Panc1 (cell line): ENCODE measurements at places on chromosomes 5 and 9.

DNA sequence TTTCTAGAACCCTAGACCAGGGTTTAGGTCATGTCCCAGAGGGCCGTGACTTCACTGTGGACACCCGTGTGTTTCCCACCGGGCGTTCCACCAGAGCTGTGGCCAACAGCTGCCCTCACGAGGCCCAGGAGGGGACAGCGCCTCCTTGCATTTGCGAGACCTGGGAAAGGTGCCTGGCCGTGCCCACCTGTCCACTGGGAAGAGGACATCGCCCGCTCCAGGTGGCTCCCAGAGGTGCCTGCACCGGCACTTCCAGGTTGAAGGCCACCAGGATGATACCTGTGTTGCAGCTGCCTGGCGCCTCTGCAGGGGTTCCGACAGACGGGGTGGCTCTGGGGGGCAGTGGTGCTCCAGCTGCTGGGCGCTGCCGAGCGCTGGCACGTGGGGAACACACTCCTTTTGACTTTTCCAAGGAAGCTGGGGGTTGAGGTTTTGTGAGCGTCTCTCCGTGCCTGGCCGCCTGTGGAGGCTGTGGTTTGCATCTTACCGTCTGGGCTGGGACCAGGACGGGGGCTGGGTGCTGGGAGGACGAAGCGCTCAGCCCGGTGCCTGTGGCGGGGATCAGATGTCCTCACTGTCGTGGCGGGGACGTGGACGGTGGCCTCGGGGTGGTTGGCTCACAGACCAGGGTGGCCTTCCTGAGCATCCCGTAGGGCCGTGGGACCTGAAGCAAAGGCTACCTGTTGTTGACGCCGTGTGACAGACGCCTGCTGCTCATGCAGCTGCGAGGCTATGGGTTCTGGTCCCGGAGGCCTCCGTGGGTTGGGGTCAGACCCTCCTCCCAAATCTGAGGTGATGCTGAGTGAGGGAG is 19.2 kb downstream of the NKD2 start:
- no peak for DNase-seq

GRCh38 chr9:794386-794785 is 47.1 kb upstream of the DMRT1 start:
- DNase-seq, result no peak

DNA sequence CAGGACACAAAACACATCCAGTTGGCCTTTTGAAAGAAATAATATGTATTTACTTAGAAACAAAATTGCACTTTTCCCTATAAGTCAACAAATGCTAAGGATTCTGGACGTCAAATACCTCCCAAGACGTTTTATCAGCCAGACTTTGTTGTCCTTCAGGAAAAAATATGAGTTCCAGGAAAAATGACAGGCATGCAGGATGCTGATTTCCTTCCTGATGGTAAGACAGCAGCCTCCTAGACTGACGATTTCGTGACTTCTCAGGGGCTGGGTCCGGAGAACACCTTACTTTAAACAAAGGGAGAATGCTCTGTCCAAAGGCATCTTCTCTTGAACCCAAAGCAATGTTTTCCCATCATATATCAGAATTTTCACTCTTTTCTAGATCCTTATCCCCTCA is 69.1 kb downstream of the IL6ST start:
- no peak for DNase-seq

GRCh38 chr9:91873637-91874051 is 76.4 kb downstream of the ROR2 start:
- DNase-seq, result no peak

DNA sequence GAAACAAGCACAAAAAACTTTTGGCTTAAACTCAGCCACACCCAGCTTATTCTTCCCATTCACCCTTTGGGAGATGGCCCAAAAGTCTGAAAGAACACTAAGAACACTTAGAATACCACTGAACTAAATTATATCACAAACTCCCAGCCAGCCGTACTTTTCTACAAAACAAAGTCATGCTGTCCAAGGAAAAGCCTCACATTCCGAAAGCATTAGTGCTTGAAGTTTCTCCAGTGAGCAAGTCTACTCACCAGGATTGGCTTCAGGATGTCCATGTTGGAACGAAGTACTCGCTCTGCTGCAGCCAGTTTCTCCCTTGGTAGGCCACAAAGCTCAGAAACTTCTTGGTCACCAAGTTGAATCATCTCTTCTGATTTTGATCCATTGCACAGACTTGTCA is 69.7 kb downstream of the ABCA1 start:
- no peak for DNase-seq

DNA sequence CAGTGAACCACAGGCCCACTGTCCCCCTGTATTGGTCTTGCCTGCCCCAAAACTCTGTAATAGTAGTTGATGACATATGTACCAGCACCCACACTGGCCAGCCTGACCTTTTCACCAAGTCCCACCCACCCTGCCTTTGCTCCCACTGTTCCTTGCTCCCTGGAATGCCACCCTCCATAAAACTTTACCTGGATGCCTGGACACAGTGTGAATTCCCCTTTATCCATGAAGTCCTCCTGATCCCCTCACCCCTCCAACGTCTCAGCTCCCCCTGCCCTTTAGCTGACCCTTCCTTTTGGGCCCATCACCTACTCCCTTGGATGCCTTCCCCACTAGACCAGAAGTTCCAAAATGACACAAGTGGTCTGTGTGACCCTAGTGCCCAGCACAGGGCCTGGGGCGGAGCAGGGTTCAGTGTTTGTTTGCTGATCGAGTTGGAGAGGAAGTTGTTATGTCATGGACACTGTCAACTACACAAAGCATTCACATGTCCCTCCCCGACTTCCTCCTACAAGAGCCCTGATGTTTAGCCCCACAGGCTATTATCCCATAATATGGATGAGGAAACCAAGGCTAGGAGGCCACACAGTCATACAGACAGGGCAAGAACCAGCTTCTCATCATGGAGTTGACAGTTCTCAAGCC is 16.1 kb downstream of the AMBP start:
- DNase-seq, result no peak

DNA sequence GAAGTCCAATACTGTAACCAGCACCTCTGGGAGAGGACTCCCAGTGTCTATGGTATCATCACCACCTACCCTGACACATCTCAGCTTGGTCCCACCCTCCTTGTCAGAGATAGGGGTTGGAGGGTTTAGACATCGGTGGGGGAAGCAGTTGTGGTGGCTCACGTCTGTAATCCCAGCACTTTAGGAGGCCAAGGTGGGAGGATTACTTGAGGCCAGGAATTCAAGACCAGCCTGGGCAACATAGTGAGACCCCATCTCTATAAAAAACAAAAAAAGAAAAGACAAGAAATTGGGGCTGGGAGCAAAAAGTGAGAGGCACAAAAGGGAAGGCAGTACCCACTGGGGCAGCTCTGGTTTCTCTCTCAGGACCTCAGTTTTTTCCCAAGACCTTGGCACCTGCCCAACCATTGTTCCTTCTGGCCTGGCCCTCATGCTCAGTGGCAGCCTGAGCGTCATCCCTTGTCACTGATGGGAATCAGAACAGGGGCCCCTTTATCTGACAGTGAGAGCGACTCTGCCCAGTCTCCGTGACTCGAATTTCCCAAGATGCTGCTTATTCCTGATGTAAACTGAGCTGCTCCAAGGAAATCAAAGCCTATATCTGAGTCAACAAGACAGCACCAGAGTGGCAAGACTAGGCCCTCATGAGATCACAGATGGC is 80.5 kb upstream of the HSPA9 start:
- no peak for DNase-seq
